ENCODE measurements at places on chromosomes 7 and 10.

DNA sequence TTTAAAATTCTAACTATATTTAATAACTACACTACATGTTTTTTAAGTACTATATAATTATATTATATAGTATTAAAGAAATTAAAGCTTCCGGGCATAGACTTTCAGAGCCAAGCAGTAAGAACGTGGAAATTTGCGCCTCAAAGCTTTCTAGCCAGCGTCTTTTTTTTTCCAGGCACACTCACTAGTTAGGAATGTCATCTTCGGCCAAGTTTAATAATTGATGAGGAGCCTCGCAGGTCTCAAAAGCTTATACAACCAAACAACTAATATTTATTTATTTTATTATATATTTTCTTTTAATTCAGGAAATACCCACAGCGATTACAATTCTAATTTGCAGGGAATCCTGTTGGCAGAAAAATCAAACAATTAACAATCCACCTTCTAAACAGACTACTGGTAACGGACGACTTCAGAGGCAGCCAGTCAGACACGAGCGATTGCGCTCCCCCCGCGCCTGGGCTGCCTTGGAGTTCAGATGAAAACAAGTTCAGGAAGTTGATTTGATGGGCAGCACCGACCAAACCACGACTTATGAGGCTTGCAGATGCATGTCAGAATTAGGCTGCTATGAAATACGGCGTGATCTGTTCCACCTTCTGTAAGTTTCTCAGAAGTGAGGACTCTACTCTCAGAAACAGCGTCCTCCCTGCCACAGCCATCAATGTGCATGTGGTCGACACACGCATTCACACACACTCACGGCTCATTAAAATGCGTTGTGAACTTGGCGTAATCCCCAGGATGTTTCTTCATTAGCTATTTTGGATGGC lies 431.8 kb upstream of the MGMT start:
- DNase-seq, result no peak

DNA sequence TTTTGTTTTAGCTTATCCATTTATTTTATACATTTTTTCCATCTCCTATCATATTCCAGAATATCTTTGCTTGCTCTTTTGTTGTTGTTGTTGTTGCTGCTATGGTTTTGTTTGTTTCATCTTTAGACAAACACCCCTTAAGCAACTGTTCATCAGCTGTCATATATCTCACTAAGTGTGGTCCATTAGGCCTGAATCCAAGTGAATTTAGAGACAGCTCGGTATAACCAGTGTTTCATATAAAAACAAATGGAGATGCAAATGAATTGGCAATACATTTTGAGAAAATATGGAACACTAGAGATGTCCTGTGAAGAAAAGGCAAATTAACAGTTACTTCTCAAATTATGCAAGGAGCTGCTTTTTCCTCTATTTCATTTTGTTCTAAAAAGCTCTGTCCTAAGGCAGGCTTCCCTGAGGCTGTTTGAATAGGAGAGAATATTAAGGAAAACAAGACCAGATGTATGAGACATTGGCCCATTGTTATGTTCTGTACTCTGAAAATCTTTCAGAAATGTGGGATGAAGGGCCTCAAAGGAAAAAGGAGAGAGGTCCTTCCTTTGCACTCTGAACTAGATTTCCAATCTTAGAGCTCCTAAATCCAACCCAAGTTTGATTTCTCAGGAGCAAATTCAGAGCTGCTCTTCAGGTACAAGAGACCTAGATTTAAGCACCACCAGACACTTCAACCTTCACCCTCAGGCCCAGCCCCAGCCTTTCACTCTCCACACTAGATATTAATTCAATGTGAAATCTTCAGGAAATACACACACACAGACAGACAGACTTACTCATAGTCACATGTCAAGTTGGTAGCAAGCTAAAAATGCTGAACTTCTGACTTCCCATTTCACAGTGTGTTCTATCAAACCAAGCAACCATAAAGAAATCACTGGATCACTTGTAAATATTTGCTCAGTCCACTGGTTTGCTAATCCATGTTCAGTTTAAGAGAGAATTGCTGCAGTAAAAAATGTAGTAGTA lies 5.4 kb downstream of the TFEC start:
- no peak for DNase-seq

DNA sequence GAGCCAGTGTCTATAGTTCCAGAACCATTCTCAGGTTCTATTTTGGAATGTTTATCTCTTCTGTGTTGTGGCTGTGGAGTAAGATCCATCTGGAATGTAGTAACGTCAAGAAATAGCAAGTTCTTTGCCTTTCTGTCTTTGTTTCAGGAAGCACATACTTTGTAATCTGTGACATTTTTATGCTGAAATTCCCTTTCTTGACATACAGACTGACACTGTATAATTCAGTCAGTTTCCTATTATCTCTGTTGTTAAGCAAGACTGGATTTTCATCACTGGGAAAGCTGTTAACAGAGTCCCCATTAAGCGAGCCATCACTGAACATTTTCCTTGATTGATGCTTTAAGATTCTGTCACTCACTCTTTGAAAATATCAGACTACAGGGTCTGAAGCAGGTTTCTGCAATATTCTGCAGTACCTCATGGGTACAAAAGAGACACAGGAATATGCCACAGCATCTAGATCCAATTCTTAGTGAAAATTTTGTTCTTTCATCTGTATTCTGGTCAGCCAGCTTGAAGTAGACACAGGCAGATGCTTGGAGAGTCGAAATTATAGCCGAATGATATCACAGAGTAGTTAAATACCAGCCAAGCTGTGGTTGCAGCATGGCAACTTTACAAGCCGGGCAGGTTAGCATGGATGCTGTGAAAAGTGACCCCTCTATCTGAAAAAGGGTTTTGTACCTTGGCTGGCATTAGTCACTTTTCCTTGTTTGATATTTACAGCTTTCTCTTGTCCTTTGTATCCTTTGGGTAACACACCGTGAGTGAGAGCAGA lies 62.6 kb downstream of the CACNB2 start:
- no peak for DNase-seq

GRCh38 chr10:77248104-77248790 lies 389.4 kb downstream of the KCNMA1 start:
- DNase-seq, result peak; percentile 79

DNA sequence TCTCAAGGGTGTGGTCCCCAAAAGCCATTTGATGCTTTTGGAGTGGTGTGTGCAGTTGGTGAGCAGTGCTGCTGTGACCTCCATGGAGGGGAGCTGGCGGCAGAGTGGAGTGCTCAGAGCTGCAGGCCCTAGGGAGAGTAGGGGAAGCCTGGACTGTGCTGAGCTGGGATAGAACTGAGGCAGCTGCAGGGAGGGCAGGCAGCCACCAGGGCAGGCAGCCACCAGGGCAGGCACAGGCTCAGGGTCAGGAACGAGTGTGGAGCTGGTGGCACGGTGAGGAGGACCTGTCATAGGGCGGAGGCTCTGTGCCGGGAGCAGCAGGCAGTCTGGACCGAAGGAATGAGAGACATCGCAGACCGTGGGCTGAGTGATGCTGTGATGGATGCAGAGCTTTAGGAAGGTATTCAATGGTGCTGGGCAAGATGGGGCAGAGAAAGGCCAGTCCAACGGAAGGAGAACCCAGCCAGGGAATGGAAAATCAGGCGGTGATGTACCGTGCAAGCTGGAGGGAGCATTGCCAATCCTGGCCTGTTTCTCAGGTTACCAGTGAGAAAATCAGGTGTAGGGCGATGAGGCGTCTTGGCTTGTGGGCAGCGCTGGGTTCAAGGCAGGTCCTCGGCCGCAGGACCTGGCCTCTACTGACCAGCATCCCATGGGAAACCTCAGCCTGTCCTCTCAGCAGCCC lies 152.6 kb downstream of the CAMK1D start:
- no peak for DNase-seq

- DNase-seq, result no peak
These were observed 33.8 kb downstream of the SPAG6 start for GRCh38 chr10:22379059-22379458.

- DNase-seq, result no peak
These were observed 32.9 kb upstream of the PRKAR1B start for GRCh38 chr7:760006-760405.

GRCh38 chr7:27549606-27550005 lies 113.1 kb downstream of the HIBADH start:
- DNase-seq, result no peak
